ENCODE measurements at places on chromosomes 3 and 15.

- DNase-seq = no peak
Measured at GRCh38 chr15:28921919-28922706, 36.3 kb downstream of the APBA2 start.

DNA sequence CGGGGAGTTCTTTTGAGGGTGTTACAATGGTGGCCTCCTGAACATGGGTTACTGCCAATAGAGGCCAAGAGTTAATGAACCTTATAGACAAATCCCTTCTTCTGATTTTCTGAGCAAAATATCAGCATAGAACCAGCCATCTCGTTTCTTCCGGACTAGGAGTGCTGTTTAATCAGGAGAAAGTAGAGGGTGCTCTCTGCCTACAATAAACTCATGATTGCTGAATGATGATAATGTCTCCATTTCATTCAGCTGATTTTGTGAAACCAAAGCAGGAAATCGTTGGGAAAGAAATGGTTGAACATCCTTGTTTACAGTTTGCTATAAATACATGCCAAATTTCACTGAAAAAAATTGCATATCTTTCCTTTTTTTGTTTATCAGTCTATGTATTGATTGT, 142.8 kb upstream of the PLSCR5 start:
- DNase-seq = no peak

DNA sequence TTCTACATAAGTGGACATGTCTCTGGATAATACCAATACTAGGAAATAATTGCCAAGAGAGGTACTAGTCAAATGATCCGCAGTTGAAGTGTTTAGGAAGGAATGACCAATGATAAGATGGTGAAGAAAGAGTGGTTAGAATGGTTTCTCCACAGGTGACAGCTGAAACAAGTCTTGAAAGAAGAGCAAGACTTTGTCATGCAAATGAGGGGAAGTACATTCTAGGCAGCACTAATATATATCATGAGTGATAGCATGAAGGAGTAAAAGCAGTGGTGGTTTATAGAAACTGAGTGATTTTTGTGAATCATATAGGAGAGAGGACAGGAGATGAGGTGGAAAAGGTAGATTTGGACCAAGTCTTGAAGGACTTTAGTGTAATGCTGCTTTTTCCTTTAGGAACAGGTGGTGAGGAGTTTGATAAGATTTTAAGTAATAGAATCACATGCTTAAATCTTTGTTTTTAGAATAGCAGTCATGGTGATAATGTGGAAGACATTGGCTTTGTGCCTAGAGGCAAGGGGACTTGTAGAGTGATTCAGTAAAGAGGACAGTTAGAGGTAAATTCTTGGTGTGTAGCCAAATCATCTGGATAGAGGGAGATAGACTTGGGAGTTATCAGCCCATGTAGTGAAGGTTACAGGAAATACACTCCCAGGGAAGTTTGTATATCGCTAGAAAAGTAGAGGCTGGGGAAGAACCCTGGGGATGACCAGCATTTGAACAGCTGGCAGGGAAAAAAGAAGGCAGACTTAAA, 31.9 kb downstream of the SLMAP start:
- no peak for DNase-seq

DNA sequence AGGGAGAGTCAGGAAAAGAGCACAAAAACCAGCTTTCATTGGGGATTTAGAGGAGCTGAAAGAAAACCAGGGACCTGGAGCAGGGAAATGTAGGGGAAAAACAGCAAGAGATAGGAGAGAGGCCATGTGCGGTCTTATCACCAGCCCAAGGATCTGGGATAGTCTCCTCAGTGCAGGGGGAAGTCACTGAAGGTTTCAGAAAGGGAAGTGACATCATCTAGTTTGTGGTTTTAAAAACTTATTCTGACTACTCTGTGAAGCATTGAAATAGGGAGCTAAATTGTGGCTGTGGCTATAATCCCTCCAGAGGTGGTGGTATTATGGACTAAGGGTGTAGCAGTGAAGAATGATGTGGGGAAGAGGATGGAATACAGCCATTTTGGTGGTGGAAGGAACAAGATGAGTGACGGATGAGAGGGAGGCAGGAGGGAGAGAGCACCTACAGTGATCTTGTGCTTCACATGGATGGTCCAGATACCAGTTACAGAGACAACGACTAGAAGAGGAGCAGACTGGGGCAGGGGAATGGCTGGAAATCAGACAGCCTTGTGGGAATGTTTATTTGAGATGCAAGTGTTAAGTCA, 72.7 kb downstream of the HMG20A start:
- DNase-seq = no peak

GRCh38 chr3:25056036-25056755, 371.9 kb upstream of the RARB start:
- DNase-seq = no peak

DNA sequence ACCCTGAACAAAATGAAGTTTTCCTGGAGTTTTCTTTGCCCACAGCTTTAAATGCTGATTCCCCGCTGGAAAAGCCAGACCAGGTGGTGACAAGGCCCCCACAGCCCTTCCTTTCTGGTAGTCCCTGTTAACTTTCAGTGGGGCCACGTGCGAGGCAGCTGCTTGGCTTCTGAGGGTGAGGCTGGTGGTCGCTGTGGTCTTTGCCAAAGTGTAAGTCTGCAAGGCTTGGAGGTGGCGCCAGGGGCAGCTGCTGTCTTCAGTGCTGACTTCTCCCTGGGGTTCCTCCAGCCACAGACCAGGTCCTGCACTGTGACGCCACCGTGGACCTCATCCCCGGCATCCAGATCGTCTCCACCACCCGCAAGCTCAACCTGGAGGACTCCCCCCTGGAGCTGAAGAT, 54.1 kb upstream of the TAMM41 start:
- no peak for DNase-seq

- DNase-seq = no peak
Measured at GRCh38 chr15:57551715-57552677, 39.7 kb upstream of the MYZAP start.

- no peak for DNase-seq
Measured at GRCh38 chr3:160673188-160673587, 3.8 kb upstream of the ARL14 start.

- DNase-seq = no peak
Measured at GRCh38 chr15:42286445-42287029, 13.3 kb upstream of the TMEM87A start.

GRCh38 chr3:41740374-41740886, 221.5 kb downstream of the ULK4 start:
- DNase-seq = no peak

DNA sequence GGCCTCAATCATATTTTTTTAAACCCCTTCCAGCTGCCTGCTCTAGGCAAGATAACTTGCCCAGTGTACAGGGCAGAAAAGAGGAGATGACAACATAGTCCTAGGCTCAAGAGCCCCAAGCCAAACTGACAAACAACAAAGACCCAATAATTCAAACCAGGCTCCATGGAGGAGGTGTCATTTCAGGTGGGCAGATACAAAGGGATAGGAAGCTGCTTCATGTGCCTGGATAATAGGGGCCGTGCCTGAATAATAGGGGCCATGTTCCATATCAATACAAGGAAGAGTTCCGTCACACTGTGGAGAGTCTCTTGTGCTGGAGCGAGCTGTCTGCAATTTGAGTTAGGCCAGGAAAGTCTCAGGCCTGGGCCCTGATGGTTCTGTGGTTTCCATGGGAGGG, 35.4 kb upstream of the TRIM71 start:
- DNase-seq = no peak

DNA sequence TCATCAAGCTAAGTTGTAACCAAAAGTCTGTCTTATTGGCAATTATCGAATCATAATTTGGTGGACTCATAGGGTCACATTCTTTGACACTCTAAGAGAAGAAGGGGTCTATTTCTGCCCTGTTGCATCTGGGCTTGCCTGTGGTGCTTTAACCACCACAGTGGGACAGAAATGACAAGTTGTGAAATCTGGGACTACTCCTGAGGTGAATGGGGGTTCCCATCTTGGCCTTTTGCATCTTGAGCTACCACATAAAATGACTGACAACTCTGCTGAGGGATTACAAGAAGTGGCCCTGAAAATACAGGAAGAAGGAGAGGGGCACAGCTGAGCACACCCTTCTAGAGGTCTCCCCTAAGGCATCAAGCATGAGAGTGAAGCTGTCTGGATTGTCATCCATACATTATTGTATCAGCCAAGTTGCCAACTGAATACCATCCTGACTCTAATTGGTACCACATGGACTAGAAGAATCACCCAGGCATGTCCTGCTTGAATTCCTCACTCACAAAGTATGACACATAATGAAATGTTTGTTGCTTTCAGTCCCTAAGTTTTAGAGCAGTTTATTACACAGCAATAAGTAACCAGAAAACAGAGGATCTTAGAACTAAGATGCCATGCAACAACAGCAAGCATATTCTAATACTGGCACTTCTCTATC, 306.5 kb downstream of the ROBO1 start:
- DNase-seq = no peak

DNA sequence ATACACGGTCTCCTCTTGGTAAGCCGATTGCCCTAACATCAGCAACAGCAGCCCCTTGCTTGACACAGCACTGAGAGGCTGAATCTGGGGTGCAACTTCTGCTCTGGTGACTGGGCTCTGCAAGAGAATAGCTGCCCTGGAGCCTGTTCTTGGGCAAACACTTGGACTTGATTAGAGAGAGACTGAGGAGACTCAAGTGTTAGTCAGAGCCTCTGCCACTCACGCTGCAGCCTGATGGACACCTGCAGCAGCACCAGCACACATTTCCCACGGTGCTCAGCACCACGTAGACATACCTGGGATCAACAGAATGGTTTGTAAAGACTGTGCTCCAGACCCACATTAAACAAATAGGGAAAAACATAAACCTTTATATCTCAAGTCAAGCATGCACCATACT, 35.8 kb upstream of the UMPS start:
- DNase-seq = no peak

DNA sequence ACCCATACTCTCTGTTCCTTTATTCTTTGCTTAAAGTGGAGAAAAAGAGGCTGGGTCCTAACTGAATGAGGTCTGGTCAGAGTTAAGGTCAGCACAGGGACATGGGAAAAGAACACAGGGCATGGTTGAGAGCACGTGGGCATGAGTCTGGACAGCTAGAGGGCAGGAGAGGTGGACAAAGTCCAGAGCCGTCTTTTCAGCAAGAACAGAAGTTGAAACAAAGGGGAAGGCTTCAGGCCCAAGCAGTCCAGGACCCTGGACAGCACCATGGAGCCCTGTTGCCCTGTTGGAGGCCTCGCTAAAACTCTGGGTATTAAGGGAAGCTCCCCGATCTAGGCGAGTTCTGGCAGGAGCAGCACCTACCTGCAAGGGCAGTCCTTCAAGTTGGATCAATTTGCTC, 50.7 kb downstream of the XYLB start:
- peak; percentile 77 for DNase-seq

DNA sequence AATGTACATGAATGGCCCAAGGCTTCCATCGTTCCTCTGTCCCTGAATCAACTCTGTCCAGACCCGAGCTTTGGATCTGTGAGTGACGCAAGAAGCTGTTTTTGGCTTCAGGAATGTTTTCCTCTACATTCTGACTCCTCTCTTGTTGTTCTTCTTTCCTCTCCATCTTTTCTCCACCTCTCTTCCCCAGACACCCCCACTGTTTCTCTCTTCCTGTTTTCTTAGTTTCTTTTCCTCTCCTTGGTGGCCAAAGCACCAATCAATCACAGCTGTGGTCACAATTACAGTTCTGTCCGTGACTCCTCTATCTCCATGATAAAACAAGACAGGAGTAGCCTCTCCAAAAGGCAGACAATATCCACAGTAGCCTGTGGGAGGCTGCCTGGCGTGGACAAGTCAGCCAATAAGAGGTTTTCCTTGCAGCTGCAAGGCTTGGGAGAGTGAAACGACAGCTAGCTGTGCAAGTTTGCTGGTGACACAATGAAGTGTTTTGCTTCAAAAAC, 4.9 kb upstream of the TMEM212 start:
- no peak for DNase-seq

- DNase-seq = no peak
Measured at GRCh38 chr3:87780811-87781210, 278.0 kb downstream of the CGGBP1 start.

- no peak for DNase-seq
Measured at GRCh38 chr15:51049081-51049480, 45.6 kb downstream of the TNFAIP8L3 start.

- DNase-seq = no peak
Measured at GRCh38 chr15:72047020-72047419, 70.9 kb downstream of the MYO9A start.

DNA sequence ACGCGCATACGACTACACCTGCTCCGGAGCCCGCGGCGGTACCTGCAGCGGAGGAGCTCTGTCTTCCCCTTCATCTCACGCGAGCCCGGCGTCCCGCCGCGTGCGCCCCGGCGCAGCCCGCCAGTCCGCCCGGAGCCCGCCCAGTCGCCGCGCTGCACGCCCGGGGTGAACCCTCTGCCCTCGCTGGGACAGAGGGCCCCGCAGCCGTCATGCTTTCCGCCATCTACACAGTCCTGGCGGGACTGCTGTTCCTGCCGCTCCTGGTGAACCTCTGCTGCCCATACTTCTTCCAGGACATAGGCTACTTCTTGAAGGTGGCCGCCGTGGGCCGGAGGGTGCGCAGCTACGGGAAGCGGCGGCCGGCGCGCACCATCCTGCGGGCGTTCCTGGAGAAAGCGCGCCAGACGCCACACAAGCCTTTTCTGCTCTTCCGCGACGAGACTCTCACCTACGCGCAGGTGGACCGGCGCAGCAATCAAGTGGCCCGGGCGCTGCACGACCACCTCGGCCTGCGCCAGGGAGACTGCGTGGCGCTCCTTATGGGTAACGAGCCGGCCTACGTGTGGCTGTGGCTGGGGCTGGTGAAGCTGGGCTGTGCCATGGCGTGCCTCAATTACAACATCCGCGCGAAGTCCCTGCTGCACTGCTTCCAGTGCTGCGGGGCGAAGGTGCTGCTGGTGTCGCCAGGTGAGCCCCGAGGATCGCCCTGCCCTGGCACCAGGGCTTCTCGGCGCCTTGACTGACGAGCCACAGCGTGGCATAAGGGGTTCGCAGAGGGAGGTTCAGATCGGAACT, 420 bp downstream of the SLC27A2 start:
- peak; percentile 64 for DNase-seq

- DNase-seq = no peak
Measured at GRCh38 chr15:95284492-95284891, 1046.0 kb upstream of the NR2F2 start.

- DNase-seq = no peak
Measured at GRCh38 chr15:36175741-36176291, 403.6 kb upstream of the CDIN1 start.

- no peak for DNase-seq
Measured at GRCh38 chr3:53161450-53161819, 426 bp downstream of the PRKCD start.

GRCh38 chr3:117417411-117417810, 707.8 kb downstream of the TUSC7 start:
- no peak for DNase-seq

- no peak for DNase-seq
Measured at GRCh38 chr3:48418651-48419050, 11.2 kb downstream of the PLXNB1 start.

DNA sequence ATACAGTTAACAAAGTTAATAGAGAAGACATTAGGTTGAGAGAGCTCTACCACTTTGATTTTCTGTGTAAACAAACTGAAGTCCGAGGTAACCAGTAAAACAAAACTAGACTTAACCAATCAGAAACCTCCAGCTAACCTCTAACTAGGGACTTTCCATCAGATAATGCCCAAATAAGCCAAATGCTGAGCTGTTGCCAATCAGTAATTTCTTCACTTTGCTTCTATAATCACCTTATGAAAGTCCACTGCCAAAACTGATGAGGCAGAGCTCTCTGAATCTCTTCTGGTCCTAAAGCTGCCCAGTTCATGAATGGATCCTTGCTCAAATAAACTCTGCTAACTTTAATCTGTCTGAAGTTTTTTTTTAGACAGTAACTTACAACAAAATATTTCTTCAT, 448.0 kb upstream of the NECTIN3 start:
- no peak for DNase-seq

Measured in progenitor cell of endocrine pancreas (in vitro differentiated cells).